ENCODE measurements at places on chromosomes 16 and 17.

DNA sequence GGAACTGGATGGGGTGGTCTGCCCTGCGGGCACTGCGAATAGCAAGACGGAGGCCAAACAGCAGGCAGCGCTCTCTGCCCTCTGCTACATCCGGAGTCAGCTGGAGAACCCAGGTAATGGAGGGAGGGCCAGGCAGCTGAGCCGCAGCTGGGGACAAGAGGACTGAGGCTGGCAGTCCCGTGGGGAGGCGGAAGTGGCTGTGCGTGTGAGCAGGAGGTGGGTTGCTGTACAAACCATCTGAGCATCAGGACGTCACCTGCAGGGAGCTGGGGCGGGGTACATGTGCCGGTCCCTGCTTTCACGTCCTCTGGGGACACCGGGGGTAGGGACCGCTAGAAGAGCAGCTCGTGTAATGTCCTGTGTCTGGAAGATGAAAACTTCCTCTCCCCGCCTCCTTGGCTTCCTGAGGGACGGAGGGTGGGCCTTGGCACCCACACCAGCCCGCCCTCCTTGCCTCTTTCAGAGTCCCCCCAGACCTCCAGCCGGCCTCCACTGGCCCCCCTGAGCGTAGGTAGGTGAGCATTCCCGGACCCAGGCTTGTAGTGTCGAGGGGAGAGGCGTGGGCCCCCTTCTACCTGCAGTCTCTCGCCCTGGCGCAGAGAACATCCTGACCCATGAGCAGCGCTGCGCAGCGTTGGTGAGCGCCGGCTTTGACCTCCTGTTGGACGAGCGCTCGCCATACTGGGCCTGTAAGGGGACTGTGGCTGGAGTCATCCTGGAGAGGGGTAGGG is 3.7 kb downstream of the ADAD2 start:
- peak; percentile 27 for DNase-seq

DNA sequence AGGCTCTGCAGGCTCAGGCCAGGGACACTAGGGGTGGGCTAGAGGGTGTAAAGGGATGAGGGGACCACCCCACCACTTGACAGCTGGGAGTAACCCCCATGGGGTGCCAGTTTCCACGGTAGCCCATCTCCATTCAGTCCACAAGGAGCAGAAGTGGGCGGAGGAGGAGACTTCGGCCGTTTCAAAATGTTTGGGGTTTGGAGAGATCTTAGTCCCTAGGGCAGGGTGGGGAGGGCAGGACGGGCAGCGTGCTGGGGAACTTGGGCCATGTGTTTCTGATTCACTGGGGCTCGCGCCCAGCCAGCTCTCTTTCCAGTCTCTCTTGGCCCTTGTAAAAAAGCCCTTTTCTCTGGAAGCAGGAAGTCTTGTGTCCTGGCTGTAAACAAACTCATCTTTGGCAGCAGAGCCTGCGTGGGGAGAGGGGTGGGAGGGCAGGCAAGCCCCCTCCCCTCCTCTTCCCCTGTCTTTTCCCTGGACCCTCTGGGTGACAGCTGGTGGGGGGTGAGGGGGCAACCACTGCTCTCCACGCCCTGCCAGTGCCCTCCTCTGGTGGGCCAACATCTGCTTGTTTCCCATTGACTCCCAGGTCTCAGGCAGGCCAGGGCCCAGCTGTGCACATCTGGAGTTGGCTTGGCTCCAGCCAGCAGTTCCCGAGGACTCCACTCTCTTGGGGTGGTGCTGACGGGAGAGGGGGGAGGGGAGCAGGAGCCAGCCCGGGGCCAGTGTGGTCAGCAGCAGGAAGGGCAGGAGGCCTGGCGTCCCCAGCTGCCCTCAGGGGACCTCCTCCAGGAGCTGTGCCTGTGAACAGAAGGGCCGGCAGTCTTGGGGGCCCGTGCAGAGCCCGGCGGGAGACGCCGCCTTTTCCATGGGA is 8.1 kb downstream of the CYGB start:
- DNase-seq: no peak

GRCh38 chr17:57368637-57369336 is 112.5 kb downstream of the MSI2 start:
- DNase-seq: no peak

DNA sequence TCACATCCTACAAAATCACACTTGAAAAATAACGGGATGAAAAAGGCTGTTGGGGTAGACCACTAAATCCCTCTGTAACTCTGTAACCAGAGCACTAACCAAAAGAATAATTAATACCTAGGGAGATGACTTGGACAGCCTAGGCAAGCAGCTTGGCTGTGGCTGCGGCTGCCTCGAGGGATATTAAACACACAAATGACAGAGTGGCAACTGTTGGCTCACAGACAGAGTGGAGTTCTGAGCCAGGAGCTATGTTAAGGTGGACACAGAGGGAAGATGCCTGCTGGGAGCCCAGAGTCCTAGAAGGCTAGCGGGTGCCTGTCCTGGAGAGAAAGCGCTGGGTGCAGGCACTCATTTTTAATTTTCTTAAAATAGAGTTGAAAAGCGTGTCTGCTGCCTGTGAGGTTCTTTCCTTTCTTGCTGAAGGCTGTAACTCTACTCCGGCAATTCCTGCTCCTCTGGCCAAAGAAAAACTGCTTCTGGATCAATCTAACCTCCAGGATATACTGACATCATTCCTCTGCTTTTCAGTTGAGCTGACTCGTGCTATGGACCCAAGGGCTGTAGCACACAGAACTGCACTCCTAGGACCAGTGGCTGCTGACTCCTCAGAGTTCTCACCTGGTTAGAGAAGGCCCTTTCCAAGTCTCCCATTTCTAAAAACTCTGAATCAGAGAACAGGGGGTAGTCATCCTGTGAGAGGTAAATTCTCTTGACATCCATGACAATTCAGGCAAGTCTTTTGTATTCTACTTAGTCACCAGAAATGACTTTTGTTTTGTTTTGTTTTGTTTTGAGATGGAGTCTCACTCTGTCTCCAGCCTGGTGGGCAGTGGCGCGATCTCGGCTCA is 147.9 kb downstream of the STX8 start:
- DNase-seq: no peak

- no peak for DNase-seq
Measured at GRCh38 chr17:17386094-17386800, 83.1 kb downstream of the NT5M start.

DNA sequence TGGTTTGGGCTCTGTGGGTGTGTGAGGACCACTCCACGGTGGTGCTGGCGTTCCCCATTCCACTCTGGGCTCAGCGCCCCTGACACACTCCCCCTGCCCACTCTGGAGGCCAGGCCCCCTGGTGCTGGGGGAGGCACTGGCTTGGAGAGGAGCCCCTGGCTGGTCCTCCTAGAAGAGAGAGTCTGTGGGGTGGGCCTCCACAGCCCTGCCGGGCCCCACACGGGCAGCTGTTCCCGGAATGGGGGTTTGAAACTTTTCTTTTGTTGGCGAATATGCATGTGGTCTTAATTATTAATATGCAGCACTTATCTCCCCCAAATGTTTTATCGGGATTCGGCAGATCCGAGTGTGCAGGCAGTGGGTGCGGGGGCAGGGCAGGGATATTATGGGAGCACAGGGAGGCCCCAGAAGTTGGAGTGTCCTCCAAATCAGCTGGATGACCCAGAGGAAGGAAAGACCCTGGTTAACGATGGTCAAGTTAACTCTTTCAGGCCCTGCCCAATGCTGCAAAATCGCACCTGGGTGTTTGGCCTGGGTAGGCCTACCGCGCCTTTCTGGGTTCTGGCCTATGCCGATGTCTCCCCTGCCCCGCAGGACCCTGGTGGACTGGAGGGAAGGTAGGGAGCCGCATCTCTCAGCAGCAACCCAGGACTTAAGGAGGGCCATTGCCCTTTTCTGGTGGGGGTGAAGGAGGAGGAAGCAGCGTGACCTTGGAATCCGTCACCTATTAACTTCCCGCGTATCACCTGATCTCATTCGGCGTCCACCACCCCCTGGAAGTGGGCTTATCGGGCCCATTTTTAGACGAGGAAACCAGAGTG is 36.0 kb downstream of the TMEM235 start:
- no peak for DNase-seq

DNA sequence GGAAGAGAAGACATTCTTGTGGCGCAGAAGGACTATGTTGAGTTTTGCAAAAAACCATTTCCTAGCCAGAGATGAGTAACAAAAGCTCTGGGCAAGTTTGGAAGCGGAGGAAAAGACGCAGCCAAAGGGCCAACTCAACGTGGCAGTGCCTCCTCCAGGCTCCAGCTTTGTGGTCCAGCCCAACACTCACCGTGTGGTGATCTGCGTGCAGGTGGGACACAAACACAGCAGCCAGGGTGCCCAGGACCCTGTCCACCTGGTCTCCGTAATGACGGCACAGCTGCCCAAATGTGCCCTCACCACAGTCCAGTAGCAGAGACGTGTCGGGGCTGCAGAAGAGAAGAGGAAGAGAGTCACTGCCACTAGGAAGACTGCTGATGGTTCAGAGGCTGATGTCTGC is 21.5 kb downstream of the ELAC2 start:
- DNase-seq: no peak

- no peak for DNase-seq
Measured at GRCh38 chr16:72125635-72126428, 32.2 kb downstream of the DHX38 start.

DNA sequence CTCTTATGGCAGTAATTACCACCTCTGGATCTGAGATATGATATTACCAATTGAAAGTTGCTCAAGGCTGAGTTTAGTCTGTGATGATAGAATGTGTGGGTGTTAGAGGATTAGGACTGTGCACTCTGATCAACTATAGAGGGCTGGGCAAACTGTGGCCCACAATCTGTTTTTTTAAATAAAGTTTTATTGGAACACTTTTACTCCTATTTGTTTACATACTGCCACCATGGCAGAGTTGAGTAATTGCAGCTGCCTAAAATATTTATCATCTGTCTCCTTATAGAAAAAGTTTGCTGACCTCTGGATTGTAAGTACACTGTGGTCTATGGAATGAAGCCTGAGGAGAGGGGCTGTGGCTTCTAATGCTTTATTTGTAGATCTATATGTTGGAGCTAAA is 71.5 kb upstream of the N4BP1 start:
- DNase-seq: no peak

DNA sequence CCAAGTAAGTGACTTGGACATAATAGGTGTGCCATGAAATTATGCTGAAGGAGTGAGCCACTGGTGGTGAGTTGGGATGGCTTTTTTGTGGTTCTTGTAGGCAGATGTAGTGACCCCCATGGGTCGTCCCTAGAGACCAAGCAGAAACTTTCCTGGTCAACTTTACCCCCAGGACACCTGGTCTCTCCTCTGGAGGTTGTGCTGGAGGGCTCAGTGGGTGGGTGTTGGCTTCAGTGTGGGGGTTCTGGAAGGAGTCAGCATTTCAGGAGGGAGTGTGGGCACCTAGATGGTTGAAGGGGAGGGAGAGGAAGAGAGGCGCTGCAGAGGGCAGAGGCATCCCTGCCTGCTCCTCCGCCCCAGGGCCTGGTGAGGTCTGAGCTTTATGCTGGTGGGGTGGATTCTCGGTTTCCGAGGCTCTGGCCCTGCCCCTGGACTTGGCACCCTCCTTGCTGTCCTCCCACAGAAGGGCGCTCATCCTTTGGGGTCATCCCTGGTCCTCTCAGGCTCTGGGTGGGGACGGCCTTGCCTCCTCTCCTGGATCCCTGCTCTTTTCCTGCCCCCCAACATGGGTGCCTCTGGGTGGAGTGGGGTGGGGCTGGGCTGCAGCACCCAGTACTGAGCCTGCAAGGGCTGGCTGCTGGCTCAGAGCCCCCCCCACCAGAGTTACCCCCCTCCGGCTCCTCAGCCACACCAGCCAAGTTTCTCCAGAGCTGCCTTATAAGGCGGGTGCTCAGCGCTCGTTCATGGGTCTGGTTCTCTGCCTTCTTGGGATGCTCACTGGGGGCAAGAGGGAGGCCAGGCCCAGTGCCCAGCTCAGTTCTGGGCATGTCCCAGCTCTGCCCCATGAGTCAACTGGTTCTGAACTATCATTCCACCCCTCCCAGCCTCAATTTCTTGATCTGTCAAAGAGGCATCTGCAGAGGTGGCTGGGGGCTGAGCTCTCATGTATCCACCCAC is 266.8 kb downstream of the SEC14L1 start:
- no peak for DNase-seq

DNA sequence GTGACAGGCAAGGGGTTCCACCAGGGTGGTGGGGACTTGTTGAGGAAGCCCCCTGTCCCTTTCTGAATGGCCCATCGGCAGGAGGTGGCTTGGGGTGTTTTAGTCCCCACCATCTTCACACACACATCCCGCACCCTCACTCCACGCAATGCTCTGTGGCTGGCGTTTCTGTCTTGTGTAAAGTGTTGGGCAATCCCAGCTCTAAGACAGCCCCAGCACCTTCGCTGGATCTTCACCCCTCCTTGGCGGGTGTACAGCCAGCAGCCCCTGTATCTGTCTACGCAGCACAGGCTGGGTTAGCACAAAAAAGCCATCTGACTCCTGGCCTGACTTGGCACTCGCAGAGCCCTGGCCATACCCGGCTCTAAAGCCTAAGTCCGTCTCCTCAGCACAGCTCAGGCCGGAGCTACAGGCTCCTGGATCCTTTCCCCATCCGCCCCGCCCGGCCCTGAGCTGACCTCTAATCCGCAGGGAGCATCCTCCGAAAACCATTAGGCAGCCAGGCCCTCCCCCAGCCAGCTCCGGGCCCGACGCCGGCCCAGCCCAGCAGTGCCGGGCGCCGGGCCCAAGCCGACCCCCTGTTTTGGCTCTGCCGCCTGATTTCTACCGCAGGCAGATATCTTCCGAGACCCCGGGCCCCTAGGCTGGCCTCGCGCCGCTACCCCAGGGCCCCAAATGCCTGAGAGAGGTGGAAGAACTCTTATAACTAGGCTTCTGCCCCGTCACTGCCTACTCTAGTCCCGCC is 42.4 kb upstream of the TAC4 start:
- DNase-seq: no peak

GRCh38 chr17:703081-703875 is 11.4 kb downstream of the VPS53 start:
- DNase-seq: no peak

GRCh38 chr17:8766731-8767130 is 8.4 kb upstream of the SPDYE4 start:
- DNase-seq: no peak

GRCh38 chr16:67966549-67967182 is 1.8 kb downstream of the SLC12A4 start:
- DNase-seq: no peak

- no peak for DNase-seq
Measured at GRCh38 chr17:64638552-64639203, 23.4 kb downstream of the SMURF2 start.

- no peak for DNase-seq
Measured at GRCh38 chr16:29909391-29909790, 9.1 kb downstream of the ASPHD1 start.

- DNase-seq: no peak
Measured at GRCh38 chr16:61834082-61834481, 202.2 kb downstream of the CDH8 start.

Measured in activated CD4-positive, alpha-beta T cell treated with anti-CD3 and anti-CD28 coated beads, Interleukin-2, amount 50 U/mL, for 48 hours (primary cell).